ENCODE measurements at places on chromosomes 7 and 10.

DNA sequence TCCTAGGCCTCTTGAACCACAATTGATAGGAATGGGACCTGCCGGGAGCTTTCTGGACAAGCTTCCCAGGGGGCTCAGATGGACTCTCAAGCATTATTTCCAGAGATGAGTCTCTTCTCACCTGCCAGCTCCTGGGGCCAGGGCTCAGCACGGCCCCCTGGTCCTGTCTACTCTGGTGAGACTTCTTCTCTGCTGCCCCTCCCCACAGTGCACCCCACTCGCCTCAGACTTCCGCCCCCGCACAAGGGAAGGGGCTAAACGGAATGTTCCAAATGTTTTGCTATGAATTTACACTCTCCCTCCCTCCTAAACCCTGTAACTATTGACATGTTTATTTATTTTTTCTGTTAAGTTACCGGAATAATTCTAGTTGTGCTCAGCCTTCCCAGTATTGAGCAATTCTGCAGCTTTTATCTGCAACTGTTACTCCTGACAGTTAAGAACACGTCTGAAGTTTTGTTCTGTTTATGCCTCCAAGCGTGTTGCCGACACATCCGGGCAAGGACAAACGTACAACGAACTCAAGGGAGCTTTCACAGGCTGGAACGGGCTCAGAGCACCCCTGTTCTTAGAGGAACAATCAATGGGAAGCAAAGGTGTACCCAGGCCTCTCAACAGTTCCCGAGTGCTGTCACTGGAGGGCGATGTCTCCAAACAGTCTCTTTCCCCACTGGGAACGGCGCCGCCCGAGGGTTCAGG, 55.2 kb downstream of the FHIP2A start:
- no peak for DNase-seq

DNA sequence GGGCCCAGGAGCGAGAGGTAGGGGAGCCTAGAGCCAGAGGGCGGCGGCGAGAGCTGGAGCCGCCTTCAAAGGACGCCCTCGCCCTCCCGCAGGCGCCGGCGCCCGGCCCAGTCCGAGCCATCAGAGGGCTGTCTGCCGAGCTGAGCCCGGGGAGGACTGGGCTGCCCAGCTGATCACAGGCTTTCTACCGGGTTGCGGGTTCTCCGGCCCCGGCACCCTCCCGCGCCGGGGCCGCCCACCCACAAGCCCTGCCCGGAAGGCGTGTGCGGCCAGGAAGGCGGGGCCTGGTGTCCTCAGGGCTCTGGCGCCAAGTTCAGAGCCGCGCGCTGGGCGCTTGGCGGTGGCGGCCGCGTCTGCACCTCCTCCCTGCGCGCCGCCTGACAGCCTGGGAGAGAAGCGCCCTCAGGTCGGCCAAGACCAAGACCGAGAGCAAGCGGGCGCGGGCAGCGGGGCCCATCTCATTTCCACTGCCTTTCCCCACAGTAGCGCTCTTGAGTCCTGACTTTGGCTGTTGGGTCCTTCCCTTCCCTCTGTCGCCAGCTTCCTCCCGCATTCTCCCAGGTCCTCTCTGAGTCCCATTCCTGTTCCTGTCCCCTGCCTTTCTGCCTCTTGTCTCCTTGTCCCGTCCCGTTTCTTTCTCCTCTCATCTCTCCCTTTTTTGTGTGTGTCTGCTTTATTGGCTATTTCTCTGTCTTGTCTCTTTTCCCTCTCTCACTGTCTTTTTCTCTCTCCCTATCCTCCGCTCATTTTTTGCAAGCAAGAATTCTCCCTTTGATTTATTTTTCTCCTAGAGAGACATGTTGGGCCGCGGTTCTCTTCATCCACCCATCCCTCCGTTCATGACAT, 60.6 kb upstream of the MSMB start:
- DNase-seq = no peak

DNA sequence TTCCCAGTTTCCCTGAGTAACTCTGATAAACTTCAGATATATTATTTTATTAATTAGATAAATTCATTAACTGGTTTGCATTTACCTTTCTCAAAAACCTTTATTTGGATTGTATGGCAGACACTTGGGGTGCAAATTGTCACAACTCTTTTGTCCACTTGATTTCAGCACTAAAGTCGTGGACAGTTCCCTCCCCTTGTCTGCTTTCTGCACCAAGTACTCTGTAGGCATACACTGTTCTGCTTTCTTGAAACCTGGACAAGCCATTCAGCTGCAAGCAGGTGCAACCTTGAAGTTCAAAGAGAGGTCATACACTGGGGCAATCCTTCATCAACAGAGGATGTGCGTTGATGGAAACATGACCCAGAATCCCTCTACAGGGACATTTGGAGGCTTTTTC, 162.9 kb downstream of the ARL5B start:
- peak; percentile 0 for DNase-seq

GRCh38 chr10:96714031-96714590, 6.2 kb downstream of the PIK3AP1 start:
- no peak for DNase-seq

DNA sequence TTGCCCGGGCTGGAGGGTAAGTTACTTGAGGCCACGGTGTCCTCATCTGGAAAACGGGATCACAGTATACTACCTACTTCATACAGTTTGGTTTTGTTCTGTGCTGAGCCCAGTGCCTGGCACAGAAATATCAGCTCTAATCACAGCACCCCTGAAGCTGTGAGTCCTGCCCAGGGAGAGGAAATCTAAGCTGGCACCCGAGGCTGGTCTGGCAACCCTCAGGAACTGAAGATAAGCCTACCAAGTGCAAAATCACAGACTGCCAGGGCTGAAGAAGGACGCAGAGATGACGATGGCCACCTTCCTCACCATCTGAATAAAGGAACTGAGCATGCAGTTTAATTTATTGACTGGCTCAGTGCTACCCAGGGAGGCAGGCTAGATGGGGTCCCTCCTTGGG, 7.7 kb upstream of the TMEM120A start:
- no peak for DNase-seq
